Left colon (tissue), 2 donors: ENCODE measurements at places on chromosomes 6 and 20.
A peak's percentile ranks its signal among the peaks of the same experiment; 100 is the strongest.

GRCh38 chr6:5610640-5611039 is 349.3 kb downstream of the FARS2 start:
- DNase-seq: no peak

GRCh38 chr6:7108196-7108963 is 619 bp downstream of the RREB1 start:
- DNase-seq: peak; percentile 59

DNA sequence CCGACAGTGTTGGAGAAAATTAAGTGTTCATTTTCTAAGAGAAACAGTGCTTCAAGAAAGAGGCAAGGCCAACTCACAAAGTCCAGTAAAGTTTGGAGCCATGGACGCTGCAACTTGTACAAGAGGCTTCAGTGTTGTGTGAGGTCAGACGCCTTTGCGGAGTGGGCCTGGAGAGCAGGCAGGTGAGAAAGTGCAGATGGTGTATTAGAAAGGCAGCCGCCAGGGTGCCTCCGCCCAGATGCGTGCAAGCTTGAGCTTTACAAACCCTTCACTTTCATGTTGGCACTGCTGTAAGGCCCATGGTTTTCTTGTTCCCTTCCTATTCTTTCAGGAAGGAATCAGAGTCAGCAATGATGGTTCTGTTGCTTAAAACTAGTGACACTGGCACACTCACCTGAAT is 25.4 kb upstream of the EXOC2 start:
- no peak for DNase-seq

GRCh38 chr6:75386050-75386770 is 101.6 kb upstream of the TMEM30A start:
- no peak for DNase-seq

DNA sequence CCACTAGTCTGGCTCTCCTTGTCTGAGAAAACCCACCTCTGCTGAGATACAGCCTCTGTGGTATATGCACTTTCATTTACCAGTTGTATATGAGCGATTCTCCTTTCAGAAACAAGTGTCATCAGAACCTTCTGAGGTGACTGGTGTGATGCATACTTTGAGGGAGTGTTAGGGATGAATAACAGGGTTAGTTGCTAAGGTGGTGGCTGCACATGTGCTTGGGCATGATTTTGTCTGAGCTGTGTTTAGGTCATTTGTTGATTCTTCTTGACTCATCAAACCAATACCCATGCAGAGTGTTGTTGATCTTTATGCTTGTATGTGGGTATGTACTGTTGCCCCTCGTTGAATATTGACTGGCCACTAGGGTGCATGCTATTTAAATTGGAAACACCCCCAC is 25.7 kb downstream of the DTD1 start:
- DNase-seq: no peak

DNA sequence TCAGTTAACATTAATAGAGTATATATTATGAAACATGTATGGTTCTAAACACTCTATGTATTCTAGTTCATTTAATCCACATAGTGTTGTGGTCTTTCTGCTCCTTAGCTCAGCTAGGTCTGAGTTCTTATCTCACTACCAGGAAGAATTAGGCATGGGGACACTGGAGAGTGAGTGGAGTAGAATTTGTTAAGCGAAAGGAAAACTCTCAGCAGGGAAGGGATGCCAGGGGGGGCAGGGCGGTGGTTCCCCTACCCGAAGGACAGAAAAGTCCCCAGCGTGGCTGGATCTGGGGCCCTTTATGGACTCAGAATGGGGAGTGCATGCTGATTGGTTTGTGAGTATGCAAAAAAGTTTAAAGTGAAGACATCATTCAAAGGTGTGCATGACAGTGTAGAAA is 727.5 kb downstream of the TBC1D32 start:
- DNase-seq: no peak

GRCh38 chr6:13375360-13375878 is 47.1 kb upstream of the TBC1D7 start:
- DNase-seq: no peak

- no peak for DNase-seq
Observed at GRCh38 chr6:37866590-37867507, 47.3 kb downstream of the ZFAND3 start.

DNA sequence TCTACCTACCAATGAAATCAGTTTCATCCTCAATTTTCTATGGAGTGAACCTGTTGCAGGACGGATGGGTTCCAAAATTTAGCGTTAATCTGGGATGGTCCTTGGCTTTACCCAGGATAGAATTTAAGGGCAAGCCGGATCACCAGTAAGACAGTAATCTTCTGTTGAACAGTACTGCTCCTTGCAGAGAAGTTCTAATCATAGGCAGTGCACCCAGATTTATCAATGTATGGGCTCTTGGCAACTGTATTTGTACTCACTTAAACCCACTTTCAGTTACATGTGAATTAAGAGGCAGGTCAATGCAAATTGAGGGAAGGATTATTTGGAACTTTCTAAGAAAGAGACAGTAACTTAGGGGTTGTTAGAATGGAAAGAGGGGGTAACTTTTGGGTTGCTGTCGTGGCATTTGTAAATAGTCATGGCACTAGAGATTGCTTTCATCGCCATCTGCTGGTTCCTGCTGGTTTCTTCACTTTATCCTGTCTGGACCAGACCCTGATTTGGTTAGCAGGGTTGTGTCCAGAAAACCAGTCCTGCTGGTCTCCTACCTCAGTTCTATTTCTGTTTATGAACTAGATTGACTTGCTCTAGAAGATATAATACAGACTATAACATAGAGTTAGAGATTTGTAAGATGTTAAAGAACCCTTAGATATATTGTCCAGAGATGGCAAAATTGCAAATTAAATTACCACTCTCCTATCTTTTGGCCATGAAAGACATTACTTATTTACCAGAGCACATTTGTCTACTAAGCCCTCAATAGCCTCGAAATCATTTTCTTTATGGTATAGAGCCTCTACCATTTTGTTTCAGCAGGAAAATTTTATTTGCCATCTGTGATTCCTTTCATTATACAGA is 646.3 kb downstream of the UTRN start:
- DNase-seq: no peak

DNA sequence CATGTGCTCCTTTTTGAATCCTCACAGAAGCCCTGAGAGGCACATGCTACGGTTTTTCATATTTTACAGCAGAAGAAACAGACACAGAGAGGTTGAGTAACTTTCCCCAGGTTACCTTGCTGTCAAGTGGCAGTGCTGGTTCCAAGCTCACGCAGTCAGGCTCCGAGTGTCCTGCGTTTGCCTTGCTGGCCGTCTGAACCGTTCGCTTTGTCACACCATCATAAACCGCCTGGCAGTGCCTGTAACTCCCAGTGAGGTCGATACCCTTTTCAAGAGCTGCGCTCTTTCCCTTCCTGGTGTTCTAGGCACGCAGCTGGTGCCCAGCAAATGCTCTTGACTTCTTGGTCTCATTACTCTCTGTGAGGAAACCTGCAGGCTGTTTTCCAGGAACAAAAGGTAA is 31.3 kb upstream of the KCNG1 start:
- no peak for DNase-seq

- DNase-seq: peak; percentile 29
Observed at GRCh38 chr6:2589171-2589661, 161.5 kb downstream of the MYLK4 start.

DNA sequence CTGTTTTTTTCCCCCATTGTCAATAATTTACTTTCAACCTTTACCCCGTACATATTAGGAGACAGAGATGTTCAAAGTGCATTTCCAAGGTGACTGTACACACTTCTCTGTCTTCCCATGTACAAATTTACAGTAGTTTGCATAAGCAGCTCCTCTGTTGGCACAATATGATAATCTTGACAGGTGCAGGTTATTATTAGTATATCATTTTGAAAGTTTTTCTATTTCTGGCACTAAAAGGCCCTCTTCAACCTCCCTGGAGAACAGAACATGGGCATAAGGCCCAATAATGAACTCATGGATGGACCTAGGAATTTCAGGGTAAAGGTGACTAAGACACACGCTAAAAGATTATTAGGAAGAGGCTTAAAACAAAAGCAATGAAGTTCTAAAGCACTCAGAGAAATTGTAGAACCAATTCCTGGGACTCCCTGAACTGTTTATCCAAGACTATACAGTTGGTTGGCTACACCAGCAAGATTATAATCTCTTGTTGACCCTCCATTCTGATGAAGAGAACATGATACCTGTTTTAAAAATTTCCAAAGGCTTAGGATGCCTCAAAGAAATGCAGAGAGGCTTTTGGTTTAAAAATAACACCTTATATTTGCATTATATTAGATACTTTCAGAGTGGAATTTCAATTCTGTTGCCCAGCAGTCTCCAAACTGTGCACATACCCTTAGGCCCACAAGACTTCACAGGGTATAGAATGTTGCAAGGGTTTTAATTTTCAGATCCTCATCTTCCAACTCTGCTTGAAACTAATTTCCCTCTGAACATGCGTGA is 1.1 kb downstream of the AIG1 start:
- DNase-seq: no peak

DNA sequence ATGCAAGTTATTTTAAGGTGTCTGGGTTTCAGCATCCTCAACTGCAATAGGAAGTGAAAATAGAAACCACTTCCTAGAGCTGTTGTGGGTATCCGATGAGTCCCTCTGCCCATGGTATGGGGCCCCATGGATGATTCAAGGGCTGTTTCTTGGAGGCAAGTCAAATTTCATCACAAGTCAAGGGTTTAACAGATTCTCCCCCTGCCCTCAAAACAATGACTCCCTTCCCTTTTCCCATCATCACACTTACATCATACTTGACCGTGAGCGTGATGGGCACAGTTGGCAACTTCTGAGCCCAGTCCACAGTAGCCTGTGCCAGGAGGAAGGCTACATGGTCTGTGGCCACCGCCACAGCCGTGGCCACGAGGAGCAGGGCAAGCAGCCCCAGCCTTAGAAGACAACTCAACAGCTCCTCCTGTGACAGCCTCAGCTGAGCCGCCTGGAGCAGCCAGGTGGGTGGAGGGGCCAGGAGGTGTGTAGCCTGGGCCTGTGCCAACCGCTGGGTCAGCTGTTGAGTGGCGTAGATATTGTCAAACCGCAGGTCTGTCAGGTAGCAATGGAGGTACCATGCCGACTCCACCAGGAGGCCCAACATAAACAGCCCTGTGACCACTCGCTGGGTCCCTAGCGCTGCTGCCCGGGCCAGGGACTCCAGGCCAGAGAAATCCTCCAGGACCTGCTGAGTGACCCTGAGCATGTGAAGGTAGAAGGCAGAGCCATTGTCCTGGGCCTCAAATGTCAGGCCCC is 5.2 kb downstream of the OCSTAMP start:
- no peak for DNase-seq

- no peak for DNase-seq
Observed at GRCh38 chr6:147716434-147716833, 207.9 kb downstream of the SAMD5 start.

GRCh38 chr6:156688620-156688971 is 88.6 kb upstream of the ARID1B start:
- no peak for DNase-seq

DNA sequence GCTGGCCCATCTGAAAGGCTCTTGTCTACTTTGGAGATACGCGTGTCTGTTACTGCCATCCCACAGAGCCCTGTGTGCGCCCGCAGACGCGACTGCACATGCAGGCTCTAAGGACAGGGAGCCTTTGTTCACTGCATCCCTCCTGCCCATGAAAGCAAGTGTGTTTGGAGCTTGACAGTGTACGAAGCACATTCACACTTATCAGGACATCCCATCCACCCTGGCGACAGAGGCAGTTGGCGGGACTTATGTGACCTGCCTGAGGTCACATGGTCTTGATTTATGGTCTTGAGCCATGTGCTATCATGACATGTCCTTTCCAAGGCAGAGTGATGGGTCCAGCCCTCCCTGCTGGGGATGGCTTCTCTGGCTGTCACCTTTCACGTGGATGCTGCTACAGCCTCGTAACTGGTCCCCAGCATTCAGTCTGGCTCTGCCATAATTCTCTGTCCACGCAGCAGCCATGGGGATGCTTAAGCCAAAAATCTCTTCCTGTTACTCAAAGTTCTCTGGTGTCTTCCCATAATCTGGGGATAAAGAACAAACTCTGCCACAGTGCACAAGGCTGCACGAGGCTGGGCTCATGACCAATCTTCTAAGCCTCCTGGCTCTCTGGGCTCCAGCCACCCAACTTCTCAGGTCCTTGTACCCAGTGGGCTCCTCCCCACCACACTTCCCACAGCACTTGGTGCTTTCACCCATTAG is 36.3 kb upstream of the FAM83D start:
- no peak for DNase-seq

- DNase-seq: no peak
Observed at GRCh38 chr20:18154342-18154741, 16.7 kb downstream of the KAT14 start.

- DNase-seq: no peak
Observed at GRCh38 chr6:137056121-137056880, 11.5 kb upstream of the IL20RA start.

GRCh38 chr6:1596088-1596852 is 13.4 kb upstream of the FOXC1 start:
- peak; percentile 59 for DNase-seq

GRCh38 chr20:43545837-43546578 is 12.8 kb upstream of the SGK2 start:
- DNase-seq: no peak

DNA sequence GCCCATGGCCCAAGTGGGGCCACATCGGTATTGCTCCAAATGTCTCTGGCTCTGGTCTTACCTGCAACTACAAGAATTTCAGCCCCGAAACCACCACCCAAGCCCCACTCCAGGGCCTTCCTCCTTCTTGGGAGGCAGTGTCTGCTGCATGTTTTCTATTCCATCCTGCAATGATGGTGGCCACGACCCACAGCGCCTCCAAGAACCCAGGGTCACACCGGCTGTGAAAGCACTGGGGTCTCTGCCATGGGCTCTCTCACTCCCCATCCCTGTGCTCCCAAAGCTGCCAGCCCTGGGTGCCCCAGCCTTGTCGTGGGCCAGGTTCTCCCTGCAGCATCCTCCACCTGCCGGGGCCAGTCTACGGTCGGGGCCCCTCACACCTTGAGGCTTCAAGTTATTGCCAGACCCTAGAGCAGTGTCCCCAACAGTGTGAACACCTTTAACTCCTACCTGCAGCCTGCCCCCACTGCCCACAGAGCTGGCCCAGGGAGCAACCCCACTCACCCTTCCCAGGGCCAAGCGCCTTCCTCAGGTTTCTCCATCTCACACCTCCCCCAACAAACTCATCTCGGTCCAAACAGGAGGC is 115.4 kb downstream of the JPH2 start:
- no peak for DNase-seq

GRCh38 chr20:59772373-59772705 is 161.1 kb downstream of the SYCP2 start:
- no peak for DNase-seq

DNA sequence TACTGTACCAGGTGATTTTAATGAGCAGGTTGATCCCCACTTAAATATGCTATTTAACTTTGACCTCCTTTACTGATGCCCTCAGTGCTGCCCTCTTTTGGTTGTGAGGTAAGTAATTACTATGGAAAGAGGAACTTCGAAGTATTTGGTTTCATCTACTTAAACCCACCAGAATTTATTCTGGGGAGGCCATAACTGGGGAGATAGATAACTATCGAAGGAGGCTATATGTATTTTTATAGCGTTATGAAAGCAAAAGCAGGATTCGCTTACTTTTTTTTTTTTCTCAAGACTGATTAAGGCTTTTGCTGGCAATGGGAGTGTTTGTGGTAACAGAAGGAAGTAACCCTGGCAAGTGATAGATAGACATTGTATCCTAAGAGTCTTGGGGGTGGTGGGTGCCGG is 168.9 kb upstream of the CENPW start:
- peak; percentile 19 for DNase-seq
